ENCODE measurements at places on chromosomes 2 and 18. TPM values are rescaled to one million over a fixed set of nuclear protein-coding genes. Genes with fewer than 3 reads are reported as not detected.

The CERKL gene
- 1.6 TPM for total RNA-seq

The RAX gene
- total RNA-seq: not detected

The DGUOK gene
- 78.7 TPM for total RNA-seq

The ABCG8 gene
- total RNA-seq: not detected

The SCYGR4 gene
- not detected for total RNA-seq

The VSNL1 gene
- not detected for total RNA-seq

The SP9 gene
- total RNA-seq: not detected

The KCNG2 gene
- not detected for total RNA-seq

The TCF7L1 gene
- total RNA-seq: 2.3 TPM

The C2orf92 gene
- 11.2 TPM for total RNA-seq

The RIT2 gene
- total RNA-seq: not detected

The TYMS gene
- 149 TPM for total RNA-seq

The ALPG gene
- 1.2 TPM for total RNA-seq

The VWA3B gene
- total RNA-seq: not detected

The MRPL33 gene
- 81.9 TPM for total RNA-seq

The FOSL2 gene
- 46.0 TPM for total RNA-seq

The NTSR2 gene
- total RNA-seq: not detected

The PECR gene
- 16.0 TPM for total RNA-seq

The FRZB gene
- 0.15 TPM for total RNA-seq

The TNFRSF11A gene
- 6.3 TPM for total RNA-seq

The DQX1 gene
- total RNA-seq: 1.3 TPM

The APCDD1 gene
- total RNA-seq: not detected

The PNO1 gene
- total RNA-seq: 11.2 TPM

The ADRA2B gene
- total RNA-seq: 0.55 TPM

The NT5C1B gene
- total RNA-seq: not detected

The PRSS56 gene
- not detected for total RNA-seq

The AMER3 gene
- total RNA-seq: not detected

The CGREF1 gene
- 0.37 TPM for total RNA-seq

The SMAD7 gene
- total RNA-seq: 5.8 TPM

The GPR75 gene
- 1.8 TPM for total RNA-seq

The GPR55 gene
- total RNA-seq: not detected

The ARHGEF4 gene
- 16.1 TPM for total RNA-seq

The IL1F10 gene
- not detected for total RNA-seq

The CTNNA2 gene
- total RNA-seq: not detected

The CCDC102B gene
- total RNA-seq: 2.3 TPM

The GALNT5 gene
- total RNA-seq: 1.9 TPM

The CAPN14 gene
- total RNA-seq: 0.35 TPM

Measured in PC-9 (cell line).